ENCODE measurements at places on chromosomes 6 and 20.

- ATAC-seq: no peak
These were observed 549.2 kb upstream of the NOX3 start for GRCh38 chr6:156004796-156005195.

GRCh38 chr6:18493382-18493891 is 106.3 kb downstream of the RNF144B start:
- ATAC-seq: no peak

DNA sequence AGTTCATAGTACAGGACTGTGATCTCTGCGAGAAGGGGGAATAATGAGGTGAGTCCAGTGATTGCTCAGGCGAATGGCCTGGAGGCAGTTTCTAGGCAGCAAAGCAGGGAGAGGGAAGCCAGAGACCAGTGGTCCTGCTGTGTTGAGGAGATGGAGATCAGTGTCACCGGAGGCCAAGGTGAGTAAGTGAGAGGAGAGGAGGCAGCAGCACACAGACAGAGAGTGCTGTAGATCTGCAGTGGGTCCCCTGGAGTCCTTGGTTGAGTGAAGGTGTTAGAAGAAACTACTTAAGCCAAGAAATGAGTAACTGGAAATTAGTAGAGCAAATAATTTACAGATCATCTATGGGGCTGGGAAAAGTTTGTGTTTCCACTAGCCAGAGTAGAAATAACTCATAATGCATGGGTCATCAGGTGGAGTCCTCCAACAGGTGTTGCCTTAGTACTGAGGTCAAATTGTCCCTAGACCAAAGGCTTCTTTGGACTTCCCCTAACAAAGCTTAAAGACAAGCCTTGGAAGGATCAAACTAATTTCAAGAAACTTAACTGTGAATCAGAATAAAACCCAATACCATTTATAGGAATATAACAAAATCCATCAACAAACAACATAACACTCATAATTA is 13.6 kb downstream of the HEBP2 start:
- ATAC-seq: no peak

DNA sequence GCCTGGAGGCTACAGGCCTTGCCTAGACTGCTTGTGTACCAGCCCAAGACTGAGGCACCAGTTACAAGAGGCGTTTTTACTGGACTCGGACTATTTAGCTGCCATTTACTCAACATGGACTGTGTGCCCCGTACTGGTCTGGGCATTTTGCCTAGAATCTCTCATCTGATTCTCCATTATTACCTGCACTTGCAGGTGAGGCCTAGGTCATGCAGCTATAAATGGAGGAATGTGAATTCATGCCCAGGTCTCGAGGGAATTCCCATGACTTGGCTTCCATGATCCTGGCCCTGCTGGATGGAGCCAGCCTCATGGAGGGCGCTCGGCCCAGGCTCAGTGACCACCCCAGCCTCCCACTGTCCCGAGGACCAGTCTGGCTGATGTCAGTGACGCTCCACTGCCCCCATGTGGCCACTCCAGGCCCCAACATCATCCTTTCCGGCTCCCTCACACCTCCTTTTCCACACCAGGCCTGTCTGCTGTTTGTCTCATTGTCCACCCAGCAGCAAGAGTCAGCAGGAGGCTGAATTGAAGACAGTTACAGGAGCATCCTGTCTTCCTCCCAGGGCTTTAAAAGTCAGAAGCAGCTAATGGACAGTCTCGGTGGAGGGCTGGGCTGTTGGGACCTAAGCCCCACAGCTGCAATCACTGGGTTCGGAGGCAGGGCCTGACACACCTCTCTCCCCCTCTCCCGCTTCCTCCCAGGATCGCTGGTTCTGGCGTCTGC is 8.7 kb downstream of the MMP24OS start:
- peak; percentile 69 for ATAC-seq

GRCh38 chr6:112227411-112227810 is 27.0 kb downstream of the LAMA4 start:
- no peak for ATAC-seq

DNA sequence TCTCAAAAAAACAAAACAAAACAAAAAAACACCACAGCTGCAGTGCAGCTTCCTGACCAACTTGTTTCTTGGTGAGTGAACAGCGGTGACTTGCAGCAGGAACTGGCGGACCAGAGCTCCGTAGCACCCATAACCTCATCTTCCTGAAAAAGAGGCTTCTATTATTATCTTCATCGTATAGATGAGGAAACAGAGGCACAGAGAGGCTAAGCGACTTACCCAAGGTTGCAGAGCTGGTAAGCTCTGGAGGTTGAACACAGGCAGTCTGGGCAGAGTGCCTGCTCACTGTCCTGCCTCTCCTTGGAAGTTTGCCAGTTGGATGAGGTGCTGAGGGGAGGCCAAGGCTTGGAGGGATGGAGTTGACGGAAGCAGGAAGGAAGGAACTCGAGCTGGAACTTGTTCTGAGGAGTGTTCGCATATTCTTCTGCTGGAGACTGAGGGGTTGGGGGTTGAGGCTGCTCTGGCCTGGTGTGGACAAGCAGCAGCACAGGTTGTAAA is 47.9 kb upstream of the CCDC167 start:
- no peak for ATAC-seq

- ATAC-seq: no peak
These were observed 4.8 kb downstream of the BCAS1 start for GRCh38 chr20:54065601-54066038.

DNA sequence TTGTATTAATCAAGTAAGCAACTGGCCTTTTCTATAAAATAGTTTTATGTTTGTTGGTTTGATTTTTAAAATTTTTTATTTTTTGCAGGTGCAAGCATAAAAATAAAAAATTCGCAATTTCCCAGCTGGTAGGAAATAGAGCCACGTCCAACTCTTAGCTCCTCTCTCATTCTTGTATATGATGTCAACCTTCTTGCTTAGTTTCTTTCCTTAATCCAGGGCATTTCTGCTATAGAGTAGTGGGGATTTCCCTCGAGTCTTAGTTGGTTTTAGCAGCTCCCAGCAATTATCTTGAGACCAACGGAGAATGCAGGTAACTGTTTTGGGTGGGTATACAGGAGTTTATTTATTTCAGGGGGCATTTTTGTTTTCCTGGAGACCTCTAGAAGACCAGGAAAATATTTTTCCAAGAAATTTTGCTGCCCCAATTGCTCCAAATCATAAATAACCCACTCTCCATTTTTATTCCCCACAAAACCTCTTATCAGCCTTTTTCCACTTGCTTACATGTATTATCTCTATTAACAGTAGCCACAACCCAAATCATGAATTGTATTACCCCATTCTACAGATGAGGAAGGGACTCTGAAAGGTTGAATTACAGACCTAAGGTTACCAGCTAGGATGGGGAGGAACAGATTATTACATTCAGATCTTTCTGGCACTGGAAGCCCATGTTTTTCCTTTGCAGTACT is 18.4 kb downstream of the PHACTR2 start:
- ATAC-seq: no peak

DNA sequence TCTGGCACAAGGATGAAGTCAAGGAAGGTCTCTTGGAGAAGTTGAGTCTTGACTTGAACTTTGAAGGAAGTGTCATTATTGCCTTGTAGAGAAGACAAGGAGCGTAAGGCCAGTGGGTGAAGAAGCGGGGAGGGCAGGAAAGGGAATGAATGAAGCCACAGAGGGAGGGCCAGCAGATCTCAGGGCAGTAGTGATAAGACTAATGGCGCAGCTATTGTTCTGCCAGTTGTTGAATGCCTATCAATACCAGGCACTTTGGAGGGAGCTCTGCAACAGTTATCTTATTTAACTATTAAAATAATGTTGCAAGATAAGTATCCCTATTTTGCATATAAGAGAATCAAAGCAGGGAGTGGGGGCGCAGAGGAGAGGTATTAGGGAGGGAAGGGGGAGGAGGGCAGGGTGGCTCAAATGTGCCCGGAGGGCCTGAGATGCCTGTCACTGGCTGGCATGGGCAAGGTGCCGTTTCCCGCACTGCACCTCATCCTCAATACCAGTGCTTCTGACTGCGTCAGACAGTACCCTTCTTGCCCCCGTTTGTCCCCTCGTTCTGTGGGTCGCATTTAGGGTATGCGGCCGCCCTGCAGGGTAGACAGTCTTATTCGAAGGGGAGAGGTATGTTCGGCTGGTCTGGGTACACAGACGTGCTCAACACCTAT is 109.8 kb downstream of the ZDHHC14 start:
- ATAC-seq: no peak

GRCh38 chr20:32457479-32457986 is 99.4 kb downstream of the ASXL1 start:
- peak; percentile 94 for ATAC-seq

DNA sequence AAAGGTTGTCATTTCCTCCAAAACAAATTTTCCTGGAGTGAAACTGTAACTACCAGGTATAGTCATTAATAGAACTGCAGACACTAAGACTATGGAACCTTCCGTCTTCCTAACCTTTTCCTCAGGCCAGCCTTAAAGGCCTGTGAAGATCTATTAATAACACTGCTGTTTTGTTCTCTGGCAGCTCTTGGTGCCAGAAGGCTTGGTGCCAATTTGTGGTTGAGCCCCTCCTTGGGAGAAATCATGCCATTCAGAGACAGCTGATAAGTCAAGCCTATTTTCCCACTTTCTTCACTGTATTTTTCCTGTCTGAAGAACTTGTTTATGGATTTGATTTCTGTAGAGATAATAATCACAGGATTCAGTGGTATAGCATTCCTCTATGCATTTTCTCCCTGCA is 64.8 kb downstream of the HCRTR2 start:
- no peak for ATAC-seq

DNA sequence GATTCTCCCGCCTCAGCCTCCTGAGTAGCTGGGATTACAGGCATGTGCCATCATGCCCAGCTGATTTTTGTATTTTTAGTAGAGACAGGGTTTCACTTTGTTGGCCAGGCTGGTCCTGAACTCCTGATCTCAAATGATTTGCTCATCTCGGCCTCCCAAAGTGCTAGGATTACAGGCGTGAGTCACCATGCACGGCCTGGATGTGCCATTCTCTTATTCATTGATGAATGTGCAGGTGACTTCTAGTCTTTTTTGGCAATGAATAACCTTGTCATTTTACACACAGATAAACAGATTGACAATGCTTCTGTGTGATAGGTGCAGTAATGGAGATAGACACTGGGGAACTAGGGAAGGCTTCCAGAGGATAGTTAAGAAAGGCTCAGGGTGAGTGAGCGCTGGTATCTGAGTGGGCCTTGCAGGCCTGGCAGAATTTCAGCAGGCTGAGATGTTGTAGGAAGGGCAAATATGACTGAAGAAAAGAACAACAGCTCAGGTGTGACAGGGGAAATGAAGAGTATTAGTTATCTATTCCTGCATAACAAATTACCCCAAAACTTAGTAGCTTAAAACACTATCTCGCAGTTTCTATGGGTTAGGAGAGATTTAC is 23.3 kb downstream of the PPARD start:
- no peak for ATAC-seq

- ATAC-seq: no peak
These were observed 13.5 kb upstream of the MLIP start for GRCh38 chr6:54097753-54098152.

DNA sequence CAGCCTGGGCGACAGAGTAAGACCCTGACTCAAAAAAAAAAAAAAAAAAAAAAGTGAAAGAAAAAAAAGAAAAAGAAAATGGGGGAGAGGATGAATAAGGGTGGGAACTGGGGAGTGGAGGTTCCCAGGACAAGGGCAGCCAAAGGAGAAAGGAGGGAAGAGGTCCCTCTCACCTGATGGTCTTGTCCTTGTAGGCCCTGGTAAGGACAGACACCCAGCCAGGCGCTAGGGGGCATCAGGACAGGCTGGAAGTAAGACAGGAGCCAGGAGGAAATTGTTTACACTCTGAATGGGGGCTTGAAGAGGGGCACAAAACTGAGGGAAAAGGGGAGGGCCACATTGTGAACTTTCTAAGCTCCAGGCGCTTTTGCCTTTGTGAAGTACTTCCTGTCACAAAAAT is 2.3 kb upstream of the ALDH5A1 start:
- ATAC-seq: no peak

DNA sequence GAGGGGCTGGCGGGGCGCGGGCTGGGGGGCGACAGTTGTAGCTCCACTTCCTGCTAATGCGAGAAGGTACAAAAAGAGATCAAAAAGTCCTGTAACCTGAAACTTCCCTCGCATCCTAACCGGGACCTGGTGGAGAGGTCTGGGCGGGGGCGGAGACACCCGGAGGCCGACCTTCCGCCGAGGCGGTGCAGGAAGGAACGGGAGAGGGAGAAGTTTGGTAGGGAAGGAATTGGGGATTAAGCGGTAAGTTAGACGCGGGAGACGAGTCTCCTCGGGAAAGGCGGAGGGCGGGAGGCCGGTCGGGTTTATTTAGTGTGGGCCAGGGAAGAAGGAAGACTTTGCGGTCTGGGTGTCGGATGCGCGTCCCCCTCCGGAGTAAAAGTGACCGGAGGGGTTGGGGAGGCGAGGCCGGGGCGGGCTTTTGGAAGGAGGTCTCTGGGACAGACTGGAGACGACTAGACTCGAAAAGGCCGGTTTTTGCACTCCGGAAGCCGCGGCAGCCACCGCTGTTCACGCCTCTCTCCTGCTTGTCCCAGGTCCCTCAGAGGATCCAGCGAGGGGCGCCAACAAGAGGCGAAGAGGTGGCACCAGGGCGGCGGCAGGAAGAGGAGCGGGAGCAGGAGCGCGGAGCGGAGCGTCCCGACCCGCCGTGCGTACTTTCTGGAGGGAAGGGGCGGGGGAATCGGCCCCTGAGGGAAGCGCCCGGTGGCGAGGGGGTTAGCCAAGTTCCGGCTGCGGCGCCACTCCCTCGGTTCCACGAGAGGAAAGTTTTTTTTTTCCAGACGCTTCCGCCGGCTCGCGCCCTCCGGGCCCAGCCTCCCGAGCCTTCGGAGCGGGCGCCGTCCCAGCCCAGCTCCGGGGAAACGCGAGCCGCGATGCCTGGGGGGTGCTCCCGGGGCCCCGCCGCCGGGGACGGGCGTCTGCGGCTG is 734 bp downstream of the TPBG start:
- ATAC-seq: peak; percentile 64

GRCh38 chr20:23003077-23003635 is 32.0 kb upstream of the SSTR4 start:
- ATAC-seq: peak; percentile 61

GRCh38 chr6:140380427-140381218 is 1006.2 kb upstream of the CITED2 start:
- no peak for ATAC-seq

- ATAC-seq: no peak
These were observed 173.2 kb upstream of the FOXA2 start for GRCh38 chr20:22757424-22758183.

- no peak for ATAC-seq
These were observed 10.1 kb upstream of the TENT5A start for GRCh38 chr6:81762606-81763005.

DNA sequence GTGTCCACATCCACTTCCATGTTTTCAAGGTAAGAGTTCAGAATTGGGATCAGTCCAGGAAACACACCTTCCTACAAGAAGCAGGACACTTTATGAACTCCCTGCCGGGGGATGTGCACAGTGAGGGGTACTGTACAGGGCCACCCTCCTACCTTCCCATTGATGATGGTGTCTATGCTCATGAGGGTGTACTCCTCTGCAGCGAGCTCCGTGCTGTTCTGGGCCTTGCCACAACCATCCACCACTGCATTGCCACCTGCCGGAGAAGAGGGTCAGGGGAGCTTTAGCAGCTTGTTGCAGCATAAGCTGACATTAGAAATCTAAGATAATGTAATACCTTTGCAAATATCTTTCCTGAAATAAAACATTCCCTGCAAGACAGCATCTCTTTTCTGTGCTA is 44.8 kb downstream of the GCLC start:
- no peak for ATAC-seq

- ATAC-seq: no peak
These were observed 80.4 kb upstream of the CD93 start for GRCh38 chr20:23166563-23166962.

GRCh38 chr6:34536251-34536958 is 19.7 kb downstream of the SPDEF start:
- no peak for ATAC-seq
